ENCODE measurements at places on chromosomes 4 and X.

GRCh38 chr4:83821493-83821892 is 285.6 kb downstream of the GPAT3 start:
- DNase-seq, result no peak

GRCh38 chr4:170849969-170850368 is 760.2 kb upstream of the AADAT start:
- no peak for DNase-seq

DNA sequence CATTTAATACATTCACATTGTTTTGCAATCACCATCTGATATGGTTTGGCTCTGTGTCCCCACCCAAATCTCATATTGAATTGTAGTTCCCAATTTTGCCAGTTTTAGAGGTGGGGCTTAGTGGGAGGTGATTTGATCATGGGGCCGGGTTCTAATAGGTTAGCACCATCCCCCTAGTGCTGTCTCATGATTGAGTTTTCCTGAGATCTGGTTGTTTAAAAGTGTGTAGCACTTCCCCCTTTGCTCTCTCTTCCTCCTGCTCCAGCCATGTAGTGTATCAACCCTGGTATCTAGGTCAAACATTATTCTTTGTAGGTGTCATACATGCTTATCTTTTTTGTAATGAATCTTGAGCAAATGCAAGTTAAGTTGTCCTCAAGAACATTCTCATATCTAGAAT is 83.3 kb upstream of the KIT start:
- no peak for DNase-seq

- DNase-seq, result no peak
Observed at GRCh38 chr4:48315728-48316630, 25.4 kb upstream of the SLAIN2 start.

- DNase-seq, result no peak
Observed at GRCh38 chr4:113383111-113383785, 333.8 kb downstream of the ANK2 start.

DNA sequence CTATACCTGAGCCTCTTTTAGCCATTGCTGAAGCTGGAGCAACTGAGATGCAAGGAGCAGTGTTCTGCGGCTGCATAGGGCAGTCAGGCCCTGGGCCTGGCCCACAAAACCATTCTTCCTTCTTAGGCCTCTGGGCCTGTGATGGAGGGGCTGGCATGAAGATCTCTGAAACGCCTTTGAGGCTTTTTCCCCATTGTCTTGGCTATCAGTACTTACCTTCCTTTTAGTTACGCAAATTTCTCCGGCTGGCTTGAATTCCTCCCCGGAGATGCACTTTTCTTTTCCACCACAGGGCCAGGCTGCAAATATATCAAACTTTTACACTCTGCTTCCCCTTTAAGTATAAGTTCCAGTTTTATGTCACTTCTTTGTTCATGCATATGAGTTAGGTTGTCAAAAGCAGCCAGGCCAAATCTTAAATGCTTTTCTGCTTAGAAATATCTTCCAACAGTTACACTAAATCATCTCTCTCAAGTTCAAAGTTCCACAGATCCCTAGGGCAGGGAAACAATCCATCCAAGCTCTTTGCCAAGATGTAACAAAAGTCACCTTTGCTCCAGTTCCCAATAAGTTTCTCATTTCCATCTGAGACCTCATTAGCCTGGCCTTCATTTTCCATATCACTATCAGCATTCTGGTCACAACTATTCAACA is 194.4 kb upstream of the PCDH7 start:
- no peak for DNase-seq

- DNase-seq, result no peak
Observed at GRCh38 chrX:55919367-55920221, 202.0 kb downstream of the RRAGB start.

DNA sequence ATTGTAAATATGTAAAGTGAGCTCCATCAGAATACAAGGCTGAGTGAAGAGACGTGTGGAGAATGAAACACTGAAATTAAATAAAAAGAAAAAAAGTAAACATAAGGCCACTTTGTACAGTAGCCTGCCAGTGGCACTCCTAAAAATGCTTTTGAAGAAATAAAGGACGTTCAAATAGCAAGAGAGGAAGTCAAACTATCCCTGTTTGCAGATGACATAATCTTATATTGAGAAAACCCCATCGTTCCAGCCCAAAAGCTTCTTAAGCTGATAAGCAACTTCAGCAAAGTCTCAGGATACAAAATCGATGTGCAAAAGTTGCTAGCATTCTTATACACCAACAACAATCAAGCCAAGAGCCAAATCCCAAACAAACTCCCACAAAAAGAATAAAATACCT is 24.2 kb downstream of the RASSF6 start:
- no peak for DNase-seq

- DNase-seq, result no peak
Observed at GRCh38 chrX:70470850-70471289, 26.2 kb downstream of the DLG3 start.

DNA sequence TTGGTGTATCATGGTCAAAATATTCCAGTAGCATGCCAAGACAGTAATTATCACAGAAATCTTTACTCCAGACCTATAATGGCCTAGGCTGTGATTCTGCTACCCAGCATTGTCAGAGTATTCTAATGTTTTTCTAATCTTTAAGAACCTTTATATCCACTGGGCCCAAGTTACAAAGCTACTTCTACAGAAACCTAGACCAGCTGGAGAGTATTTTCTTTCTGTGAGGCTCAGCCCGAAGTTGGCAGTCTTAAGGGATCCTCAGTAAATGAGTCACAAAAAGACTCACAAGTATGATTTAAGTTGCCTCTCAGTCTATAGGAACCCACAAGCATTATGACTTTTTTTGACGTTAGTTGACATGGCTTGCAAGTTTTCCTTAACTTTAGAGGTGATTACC is 638.5 kb upstream of the FAM241A start:
- no peak for DNase-seq

DNA sequence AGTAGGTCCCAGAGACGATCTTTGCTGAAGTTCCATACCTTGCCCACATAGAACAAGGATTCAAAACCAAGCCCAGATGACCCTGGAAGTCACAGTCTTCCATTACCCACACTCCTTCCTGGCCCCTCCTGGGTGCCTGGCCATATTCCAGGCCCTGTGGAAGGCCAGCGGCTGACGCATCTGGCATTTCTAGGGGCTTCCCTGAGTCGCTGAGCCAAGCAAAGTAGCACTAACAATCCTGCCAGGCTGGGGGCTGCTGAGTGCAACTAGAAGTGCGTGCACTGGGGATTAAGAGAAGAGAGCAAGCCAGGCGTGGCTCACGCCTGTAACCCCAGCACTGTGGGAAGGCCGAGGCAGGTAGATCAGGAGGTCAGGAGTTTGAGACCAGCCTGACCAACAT is 175.2 kb upstream of the CPEB2 start:
- DNase-seq, result no peak

DNA sequence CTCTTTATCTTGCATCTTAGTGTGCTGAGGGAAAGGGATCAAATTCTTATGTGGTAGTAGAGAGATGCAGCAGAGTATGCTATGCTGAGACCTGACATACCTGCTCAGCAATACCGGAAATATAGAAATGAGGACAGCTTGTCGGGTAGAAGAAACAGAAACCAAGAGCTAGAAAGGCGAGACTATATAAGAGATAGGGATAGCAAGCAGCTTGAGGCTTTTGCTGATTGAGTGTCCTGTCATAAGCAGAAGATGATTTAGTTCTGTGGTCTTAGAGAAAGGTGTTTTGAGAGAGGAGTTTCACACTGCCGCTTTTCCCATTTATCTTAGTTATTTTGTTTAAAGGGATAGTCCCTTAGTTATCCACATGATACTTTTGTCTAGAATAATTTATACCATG is 31.7 kb downstream of the USP9X start:
- DNase-seq, result no peak

GRCh38 chr4:151238477-151238876 is 38.5 kb upstream of the PRSS48 start:
- DNase-seq, result no peak
